NCI-H2029 treated with DMSO at 0.1 percent for 48 hours (cell line): ENCODE measurements at places on chromosomes 3 and 15.

DNA sequence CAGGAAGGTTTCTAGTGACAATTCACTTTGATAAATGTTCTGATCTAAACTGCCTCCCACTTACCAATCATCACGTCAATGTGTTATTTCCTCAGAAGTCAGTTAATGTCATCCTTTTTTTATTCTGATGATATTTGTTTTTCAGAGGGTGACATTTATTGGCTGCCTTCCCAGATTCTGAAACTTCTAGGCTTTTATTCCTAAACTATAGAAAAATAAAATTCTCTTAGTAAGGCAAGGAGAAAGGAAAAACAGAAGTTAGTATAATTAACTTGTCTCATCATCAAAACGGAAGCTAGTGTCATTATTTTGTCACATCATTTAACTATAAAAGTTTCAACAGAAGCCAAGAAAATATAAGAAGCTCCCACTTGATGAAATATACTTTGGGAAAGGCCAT, 100.0 kb upstream of the C3orf80 start:
- no peak for DNase-seq

DNA sequence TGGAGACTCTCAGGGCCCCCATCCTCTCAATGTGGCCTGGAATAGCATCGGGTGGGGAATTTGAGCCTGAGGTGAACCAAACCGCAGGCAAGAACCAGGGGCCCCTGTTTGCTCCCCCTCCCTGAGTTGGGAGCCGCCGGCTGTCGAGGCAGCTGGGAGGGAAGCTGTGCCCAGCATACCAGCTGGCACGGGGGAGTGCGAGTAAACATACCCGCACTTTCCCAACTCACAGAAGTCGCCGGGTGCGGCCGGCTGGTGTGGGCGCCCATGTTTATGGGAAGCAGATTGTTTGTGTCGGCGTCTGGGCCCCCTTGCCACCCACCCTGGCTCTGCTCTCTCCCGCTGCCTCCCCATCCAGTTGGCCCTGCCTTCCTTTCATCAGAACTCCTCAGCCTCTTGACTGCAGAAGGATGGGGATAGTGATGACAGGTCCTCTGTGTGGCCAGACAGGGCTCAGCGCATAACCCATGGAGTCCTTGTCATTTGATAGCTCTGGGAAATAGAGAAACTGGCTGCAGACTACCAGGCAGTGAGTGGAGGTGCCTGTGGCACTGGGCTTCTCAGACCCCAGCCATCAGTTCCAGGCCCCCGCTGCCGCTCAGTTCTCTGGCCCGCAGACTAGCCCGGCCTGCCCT, 60.4 kb downstream of the CACNA2D2 start:
- DNase-seq: peak; percentile 27

- DNase-seq: peak; percentile 44
These were observed 213.2 kb upstream of the IL12A start for GRCh38 chr3:159775372-159775961.

DNA sequence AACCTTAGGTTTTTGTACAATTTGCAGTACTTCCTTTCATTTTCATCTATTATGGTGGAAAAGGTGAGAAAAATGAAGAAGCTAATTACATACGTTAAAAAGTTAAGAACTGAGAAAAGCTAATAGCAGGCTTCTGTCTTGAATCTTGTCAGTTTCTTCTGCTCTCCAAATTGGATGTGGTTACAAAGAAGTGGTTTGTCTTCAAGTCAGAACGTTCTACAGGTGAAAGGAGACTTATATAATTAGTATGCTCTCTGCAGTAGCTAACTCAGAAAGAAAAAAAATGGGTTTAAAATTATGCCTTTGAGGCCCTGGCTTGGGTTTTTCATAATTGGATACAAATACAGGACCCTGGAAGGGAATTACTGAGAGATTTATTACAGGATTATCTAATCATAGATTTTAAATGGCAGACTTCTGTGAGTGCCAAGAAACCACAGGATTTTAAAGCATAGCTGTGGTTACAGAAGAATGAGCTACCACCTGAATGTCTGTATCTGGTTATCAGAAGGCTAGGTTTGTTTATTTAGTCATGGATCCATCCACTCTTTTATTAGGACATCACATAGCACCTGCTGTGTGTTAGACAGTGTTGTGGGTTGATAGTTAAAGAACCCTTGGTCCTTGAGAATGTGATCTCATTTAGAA, 528.1 kb upstream of the MCTP2 start:
- DNase-seq: peak; percentile 10

GRCh38 chr3:13788522-13789424, 91.1 kb downstream of the WNT7A start:
- DNase-seq: no peak

DNA sequence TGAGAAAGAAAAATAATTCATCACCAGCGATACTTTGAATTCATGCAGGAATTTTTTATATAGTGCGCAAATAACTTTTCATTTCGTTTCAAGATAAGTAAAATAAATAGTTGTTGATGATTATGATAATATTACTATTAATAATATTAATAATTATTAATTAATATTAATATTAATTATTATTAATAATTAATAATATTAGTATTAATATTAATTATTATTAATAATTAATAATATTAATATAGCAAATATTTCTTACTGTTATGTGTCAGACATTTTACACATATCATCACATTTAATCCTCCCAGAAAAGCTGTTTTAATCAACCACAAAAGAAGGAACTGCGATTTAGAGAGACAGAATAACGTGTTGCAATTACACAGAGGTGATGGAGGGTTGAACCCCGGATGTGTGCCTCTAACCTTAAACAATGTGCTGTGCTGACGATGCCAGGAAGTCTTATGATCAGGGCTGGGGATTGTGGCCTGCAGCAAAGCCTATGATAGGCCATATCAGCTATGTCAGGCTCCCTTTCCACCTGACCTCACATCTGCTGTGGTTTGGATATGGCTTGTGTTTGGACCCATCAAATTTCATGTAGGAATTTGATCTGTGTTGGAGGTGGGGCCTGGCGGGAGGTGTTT, 263.5 kb upstream of the NR2F2 start:
- no peak for DNase-seq

DNA sequence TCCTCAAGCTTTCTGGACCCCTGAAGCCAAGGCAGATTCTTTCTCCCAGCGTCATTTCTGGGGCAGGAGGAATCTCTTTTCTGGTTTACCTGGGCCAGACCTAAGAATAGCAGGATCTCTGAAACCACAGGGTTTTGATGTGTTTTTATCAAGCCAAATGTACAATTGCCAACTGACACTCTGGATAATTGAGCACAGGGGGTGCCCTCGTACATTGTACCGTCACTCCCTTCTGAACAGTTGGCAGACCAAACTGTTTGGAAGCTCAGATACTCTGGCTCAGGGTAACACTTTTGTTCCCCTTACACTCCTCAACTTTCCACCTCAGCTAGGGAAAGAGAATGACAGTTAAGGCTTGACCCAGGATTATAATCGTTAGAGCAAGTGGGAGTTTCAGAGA, 49.9 kb downstream of the ASTE1 start:
- DNase-seq: no peak

DNA sequence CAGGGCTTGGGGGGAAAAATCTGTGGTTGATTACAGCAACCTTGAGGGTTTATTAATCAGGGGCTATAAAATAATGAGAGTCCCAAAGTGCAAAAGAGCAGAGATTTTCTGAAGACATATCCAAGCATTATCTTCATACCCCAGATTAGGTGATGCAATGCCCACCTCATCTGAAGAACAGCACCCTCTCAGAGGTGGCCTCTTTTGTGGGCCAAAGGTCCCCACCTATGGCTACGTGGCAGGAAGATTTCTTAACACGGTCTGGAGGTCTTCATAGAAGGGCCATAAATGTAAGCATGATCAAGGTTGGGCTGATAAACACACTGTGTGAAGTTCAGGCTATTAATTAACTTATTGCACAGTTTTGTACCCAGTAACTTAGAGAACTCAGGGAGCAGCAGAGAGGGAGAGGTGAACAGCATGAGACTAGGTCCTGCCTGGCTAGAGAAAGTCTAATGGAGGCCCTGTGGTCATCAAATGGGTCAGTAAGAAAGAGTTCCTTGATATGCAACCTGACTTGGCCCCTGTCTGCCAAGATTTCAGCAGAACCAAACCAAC, 29.6 kb upstream of the RBP2 start:
- DNase-seq: no peak

GRCh38 chr3:124664804-124665203, 65.4 kb upstream of the UMPS start:
- no peak for DNase-seq

GRCh38 chr15:99126131-99126588, 21.3 kb downstream of the SYNM start:
- no peak for DNase-seq

DNA sequence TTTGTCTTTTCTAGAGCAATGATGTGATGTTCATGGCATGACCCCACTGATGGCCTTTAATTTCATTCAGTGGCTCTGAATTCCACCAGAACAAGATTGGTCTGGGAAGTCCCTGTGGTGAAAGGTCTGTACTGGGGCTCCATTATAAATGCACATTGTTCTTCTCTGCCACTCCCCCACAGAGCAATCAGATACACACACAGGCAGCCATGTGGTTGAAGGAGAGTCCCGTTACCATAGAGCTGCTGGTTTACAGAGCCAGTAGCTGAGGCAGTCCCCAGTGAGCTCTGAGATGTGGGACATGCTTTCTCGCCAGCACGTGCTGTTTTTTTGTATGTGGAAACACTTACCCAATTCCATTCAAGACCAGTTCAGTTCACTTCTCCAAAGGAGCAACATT, 172.7 kb upstream of the TRIM42 start:
- peak; percentile 8 for DNase-seq

- no peak for DNase-seq
These were observed 13.1 kb downstream of the ANO10 start for GRCh38 chr3:43608751-43609150.

- DNase-seq: peak; percentile 40
These were observed at the start of gene C3orf62 for GRCh38 chr3:49276475-49277382. C3orf62 (minus strand) TSS chr3:49277232; CDS start chr3:49276872, 360 bp downstream.

- no peak for DNase-seq
These were observed 11.0 kb upstream of the ADCY5 start for GRCh38 chr3:123459862-123460261.

GRCh38 chr3:50274371-50275104, 4.3 kb upstream of the LSMEM2 start:
- peak; percentile 3 for DNase-seq

- peak; percentile 2 for DNase-seq
These were observed 1108.5 kb upstream of the EPHA6 start for GRCh38 chr3:95705786-95706418.

DNA sequence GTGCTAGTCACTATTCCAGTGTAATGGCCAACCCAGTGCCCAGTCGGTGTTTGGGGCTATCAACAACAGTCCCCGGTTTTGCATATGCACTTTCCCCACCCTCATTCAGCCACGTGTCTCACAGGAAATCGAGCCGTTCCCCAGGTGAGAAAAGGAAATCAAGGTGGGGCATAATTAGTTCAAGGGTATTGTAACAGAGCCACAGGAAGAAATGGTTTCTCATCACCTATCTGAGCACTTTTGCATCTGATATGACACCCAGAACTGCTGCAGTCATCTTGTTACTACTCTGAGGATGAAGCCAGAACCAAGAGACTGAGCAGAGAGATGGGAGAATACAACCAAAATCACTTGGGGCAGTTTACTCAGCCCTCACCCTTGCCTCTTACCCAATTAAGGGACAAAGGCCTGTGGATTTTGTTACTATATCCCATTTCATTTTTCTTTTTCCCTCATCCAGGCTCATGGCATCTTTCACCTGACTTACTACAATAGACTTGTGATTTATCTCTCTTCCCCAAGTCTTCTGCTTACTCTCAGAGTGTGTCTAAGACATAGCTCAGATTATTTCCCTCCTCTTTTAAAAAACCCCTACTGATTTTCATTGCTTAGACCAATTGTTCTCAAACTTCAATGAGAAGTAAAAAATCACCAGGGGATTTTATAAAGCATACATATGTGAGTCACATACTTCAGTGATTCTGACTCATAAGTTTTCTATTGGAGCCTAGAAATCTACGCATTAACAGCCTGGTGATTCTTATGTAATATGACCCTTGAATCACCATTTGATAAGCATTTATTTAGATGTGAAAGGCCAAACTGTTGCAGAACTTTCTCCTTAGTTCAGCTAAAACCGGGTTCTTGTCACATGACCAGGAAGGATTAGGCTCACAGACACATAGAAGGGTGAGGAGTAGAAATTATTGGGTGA, 40.5 kb downstream of the TRAT1 start:
- DNase-seq: no peak

DNA sequence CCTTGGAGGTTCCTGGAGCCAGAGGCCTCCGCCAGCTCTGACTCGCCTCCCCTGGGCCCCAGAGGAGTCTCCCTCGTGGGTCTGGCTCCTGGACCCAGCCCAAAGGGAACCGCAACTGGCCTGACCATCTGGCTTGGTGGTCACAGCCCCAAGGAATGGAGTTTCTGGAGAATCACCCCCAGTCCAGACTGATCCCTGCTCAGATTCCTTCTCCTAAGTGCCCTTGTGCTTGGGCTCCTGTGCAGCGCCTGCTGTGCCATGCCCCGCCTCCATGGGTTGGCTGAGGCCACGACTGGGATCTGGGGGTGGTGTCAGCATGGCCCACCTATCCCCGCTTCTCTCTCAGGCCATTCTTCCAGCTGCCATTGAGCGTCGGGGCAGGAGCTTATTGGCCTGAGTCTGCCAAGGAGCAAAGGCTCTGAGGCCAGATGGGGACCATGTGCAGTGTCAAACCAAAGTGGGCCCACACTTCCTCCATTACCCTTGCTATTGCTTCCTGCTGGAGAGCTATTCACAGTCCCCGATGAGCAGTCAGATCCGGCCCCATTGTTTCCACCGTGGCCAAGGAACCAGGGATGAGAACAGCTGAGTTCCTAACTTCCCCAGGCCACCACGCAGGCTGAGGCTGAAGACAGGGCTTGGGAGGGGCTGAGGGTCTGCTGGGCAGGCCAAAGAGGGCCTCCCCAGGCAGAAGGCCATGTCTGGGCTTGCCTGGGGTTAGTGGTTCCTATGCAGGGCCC, 19.0 kb downstream of the CSPG4 start:
- DNase-seq: no peak

DNA sequence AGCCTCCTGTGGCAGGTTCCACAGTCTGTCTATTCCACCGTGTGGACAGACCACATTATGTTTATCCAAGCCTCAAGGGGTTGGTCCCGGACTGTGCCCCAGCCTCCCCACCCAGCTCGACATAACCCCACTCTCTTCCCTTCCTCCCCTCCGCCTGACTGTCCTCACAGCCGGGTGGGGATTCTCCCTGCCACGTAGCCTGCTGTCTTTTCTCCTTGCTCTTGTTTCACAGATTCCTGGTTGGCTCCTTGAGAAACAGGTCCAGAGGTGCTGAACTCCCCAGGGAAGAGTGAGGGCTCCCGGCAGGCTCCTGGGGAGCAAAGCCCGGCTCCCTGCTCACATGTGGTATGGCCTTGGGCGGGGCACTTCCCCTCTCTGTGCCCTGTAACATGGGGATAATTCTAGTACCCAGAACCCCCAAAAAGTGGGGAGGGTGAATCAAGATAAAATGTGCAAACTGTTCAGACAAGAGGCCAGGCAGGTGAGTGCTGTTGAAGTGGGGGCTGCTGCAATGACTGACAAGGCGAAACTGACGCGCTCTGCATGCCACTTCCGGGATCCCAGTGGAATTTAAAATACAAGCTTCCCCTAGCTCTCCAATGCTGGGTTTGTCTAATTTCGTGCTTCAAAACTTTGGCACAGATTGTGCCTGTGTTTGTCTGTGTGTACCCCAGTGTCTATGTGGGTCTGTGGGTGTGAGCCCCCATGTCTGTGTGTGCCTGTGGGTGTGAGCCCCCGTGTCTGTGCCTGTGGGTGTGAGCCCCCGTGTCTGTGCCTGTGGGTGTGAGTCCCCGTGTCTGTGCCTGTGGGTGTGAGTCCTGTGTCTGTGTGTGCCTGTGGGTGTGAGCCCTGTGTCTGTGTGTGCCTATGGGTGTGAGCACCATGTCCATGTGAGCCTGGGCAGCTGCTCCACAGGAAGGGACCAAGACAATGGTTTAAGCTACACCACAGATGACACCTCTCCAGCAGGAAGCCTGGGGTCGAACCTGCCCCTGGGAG, 160.6 kb upstream of the IQSEC1 start:
- no peak for DNase-seq
